GM23248 (cell line): ENCODE measurements at places on chromosomes 3 and 15. TPM values are rescaled to one million over a fixed set of nuclear protein-coding genes. Genes with fewer than 3 reads are reported as not detected.
A peak's percentile ranks its signal among the peaks of the same experiment; 100 is the strongest.

Gene GOLGA6C
- not detected in 2 replicates for total RNA-seq

Gene SOX2
- not detected in 2 replicates for total RNA-seq

GRCh38 chr15:37372064-37372463 is 271.7 kb upstream of the MEIS2 start:
- no peaks in the 10 kb centered on the region for H3K36me3 ChIP-seq
- H3K4me1 ChIP-seq: no peaks in the 10 kb centered on the region
- no peak overlapping the region for H3K4me3 ChIP-seq
- DNase-seq: no peak
- no peaks in the 10 kb centered on the region; the same call in 1 of the 2 replicates for H3K27me3 ChIP-seq
- H3K27ac ChIP-seq: no peak overlapping the region

GRCh38 chr3:4776399-4776979 is 202.7 kb upstream of the BHLHE40 start:
- no peak overlapping the region for H3K27ac ChIP-seq
- H3K36me3 ChIP-seq: no peaks in the 10 kb centered on the region
- H3K27me3 ChIP-seq: no peaks in the 10 kb centered on the region
- DNase-seq: no peak

GRCh38 chr3:187669675-187670504 is at the start of gene SST:
SST (minus strand) TSS chr3:187670394; CDS start chr3:187670291, 103 bp downstream.
- no peaks in the 10 kb centered on the region for H3K4me1 ChIP-seq
- H3K27me3 ChIP-seq: peaks cover 57% of the 10 kb centered on the region
- no peak within 1 kb of the TSS for H3K27ac ChIP-seq
- DNase-seq: peak; percentile 70
- no peak within 1 kb of the TSS for H3K4me3 ChIP-seq

- H3K27ac ChIP-seq: no peak overlapping the region
- H3K4me3 ChIP-seq: no peak overlapping the region
- H3K27me3 ChIP-seq: no peaks in the 10 kb centered on the region
These were observed 104.1 kb downstream of the CNTN3 start for GRCh38 chr3:74510261-74510818.
